Activated T-cell treated with anti-CD3 and anti-CD28 coated beads for 1 hour (primary cell): ENCODE measurements at places on chromosomes 1 and 21.
A peak's percentile ranks its signal among the peaks of the same experiment; 100 is the strongest.

DNA sequence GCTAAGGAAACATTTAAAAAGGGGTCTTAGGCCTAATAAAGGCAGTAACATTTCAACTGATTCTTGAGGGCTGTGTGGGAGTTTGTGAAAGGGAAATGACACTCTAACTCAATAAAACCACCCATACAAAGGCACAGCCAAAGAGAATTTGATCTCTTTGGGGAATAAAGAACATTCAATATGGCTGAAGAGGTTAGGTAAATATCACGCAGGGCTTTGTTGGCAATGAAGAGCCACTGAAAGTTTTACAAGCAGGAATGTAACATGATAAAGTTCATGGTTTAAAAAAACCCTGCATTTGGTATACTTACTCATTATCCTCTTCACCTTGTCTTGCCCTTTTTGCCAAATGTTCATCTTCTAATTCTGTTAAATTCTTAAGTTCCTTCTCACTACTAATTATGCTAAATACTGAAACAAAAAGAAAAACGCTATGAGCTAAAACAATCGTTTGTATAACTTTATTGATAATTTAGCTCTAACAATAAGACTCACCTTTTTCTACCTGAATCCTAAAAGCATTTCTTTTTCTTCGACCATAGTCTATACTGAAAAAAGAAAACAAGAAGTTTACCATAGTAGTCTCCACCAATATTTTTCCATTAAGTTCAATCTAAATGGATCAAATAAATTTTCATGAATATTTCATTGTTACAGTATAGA, 12.5 kb downstream of the NVL start:
- no peak for DNase-seq

DNA sequence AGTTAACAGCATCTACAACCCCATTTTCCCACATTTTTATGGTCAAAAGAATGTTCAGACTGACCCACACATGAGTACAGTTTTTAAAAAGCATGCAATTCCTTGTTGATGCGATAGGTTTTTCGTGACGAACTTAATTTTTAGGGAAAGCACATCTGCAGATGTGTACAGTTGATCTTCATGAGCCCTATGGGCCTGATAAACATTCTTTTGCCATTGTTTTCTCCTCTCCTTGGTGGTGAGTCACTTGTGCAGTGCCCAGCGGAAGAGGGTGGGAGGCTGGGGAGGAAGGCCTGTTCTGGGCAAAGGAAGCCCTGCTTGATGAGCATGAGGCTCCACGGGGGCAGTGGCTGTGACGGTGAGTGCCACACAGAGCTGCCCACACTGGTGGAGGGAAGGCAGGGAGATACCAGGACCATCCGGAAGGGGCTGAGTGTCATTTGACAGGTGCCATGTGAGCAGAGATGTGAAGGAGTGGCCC, 5.3 kb downstream of the ARF1 start:
- no peak for DNase-seq

GRCh38 chr1:86991549-86992186, 77.2 kb downstream of the HS2ST1 start:
- no peak for DNase-seq

- DNase-seq = no peak
These were observed 598.1 kb downstream of the NPHP4 start for GRCh38 chr1:5394111-5394510.

GRCh38 chr1:231040019-231040799, at the start of gene FAM89A:
Gene FAM89A, minus strand, starts transcription at chr1:231040254. Its CDS starts 43 bp downstream, at chr1:231040211.
- peak; percentile 72 for DNase-seq

DNA sequence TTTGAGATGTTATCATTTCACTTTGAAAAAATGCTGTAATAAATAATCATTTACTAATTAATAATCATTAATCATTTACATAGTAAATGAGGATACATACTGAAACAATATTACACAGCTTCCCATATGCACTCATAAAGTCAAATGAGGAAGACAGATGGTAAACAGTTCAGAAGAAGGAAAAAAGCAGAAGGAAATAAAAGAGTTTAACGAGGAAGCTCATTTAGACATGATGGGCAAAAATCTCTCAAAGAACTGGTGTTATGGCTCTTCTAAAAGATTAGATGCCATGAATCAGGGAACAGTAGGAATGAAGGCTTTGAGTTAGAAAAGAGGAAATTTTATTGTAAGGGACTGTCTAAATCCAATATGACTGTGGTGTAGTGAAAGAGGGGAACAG, 347.6 kb downstream of the PTPRC start:
- DNase-seq = no peak

GRCh38 chr21:45405819-45406762, 1.1 kb downstream of the COL18A1 start:
- DNase-seq = no peak

DNA sequence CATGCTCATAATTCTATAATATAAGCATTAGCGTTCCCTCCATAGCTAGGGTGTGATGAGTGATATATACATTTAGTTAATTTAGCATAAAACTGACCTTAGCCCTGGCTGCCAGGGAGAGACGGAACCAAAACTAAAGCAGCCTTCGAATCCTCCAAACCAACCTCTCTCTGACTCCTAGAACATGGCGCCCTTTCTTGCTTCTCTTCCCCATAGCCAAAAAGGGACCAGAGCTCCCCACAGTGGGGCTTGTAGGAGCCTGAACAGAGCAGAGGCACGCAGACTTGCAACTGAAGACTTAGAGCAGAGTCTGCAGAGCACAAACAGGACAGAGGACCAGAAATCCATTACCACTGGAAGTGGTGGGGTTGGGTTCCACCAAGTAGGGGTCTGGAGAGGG, 17.7 kb downstream of the IRF2BP2 start:
- DNase-seq = no peak

- no peak for DNase-seq
These were observed 77.5 kb upstream of the L1TD1 start for GRCh38 chr1:62117018-62117750.
